ENCODE measurements at places on chromosomes 3 and 15. TPM values are rescaled to one million over a fixed set of nuclear protein-coding genes. Genes with fewer than 3 reads are reported as not detected.

The PDZRN3 gene
- not detected for total RNA-seq

The TM4SF1 gene
- not detected for total RNA-seq

DNA sequence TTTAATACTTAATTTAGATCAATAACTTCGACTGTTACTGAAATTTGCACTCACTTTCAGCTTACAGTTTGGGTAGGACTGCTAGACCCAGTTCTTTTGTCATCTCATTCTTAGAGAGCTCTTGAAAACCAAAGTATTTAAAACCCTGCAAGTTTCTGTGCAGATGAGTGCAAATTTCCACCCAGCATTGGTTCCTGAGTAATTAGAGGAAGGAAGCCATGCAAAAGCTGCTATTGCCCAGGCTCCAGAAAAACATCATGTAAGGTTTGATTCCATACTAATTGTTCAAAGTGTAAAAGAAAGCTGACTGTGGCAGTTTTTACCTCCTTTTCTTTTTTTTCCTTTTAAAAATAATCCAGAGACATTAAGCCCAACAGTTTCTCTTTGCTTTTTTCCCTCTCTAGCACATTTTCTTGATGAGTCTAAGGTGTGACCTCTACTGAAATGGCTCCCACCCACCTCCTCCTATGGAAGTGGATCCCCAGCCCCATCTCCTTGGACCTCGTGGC, 30.3 kb downstream of the ABHD2 start:
- H3K36me3 ChIP-seq, result peaks cover 20% of the 10 kb centered on the region
- no peaks in the 10 kb centered on the region for H3K27me3 ChIP-seq
- no peak overlapping the region for H3K27ac ChIP-seq
- DNase-seq, result no peak
- H3K4me3 ChIP-seq, result no peak overlapping the region
- H3K4me1 ChIP-seq, result no peaks in the 10 kb centered on the region

- no peak overlapping the region for H3K4me3 ChIP-seq
- no peak overlapping the region for H3K27ac ChIP-seq
- no peaks in the 10 kb centered on the region for H3K36me3 ChIP-seq
- DNase-seq, result no peak
Measured at GRCh38 chr3:88267441-88267840, 117.7 kb downstream of the C3orf38 start.

GRCh38 chr15:93617443-93617842, 528.4 kb upstream of the RGMA start:
- no peaks in the 10 kb centered on the region for H3K36me3 ChIP-seq
- H3K27ac ChIP-seq, result no peak overlapping the region
- no peak for DNase-seq
- no peak overlapping the region for H3K4me3 ChIP-seq
- peaks cover 7% of the 10 kb centered on the region for H3K27me3 ChIP-seq

GRCh38 chr15:68410466-68411342, 21.3 kb downstream of the ITGA11 start:
- no peak overlapping the region for H3K4me3 ChIP-seq
- peaks cover 4% of the 10 kb centered on the region for H3K4me1 ChIP-seq
- H3K27me3 ChIP-seq, result peaks cover 1% of the 10 kb centered on the region
- DNase-seq, result no peak
- no peak overlapping the region for H3K27ac ChIP-seq

The PP2D1 gene
- total RNA-seq, result not detected

DNA sequence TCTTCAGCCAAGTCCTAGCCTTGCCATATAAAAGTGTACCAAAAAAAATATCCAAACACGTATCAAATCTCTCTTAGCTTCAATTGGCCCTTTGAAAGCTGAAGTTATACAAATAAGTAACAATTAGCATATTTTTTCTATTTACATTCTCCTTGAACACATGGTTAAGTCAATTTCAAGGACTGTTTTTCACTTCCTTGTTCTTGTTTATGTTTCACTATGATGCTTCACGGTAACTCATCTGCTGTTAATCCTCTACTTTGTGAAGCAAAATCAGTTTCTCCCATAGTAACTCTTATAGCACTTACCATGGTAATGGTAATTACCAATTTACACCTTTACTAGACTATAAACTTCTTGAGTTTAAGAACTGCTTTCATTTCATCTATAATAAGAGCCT, 10.6 kb upstream of the SPRED1 start:
- no peaks in the 10 kb centered on the region for H3K36me3 ChIP-seq
- peaks cover 18% of the 10 kb centered on the region for H3K27me3 ChIP-seq
- no peak overlapping the region for H3K4me3 ChIP-seq
- no peaks in the 10 kb centered on the region for H3K4me1 ChIP-seq
- no peak overlapping the region for H3K27ac ChIP-seq
- no peak for DNase-seq

The MKRN3 gene
- 3.0 TPM for total RNA-seq

GRCh38 chr3:35919160-35919559, 279.8 kb downstream of the ARPP21 start:
- no peaks in the 10 kb centered on the region for H3K27me3 ChIP-seq
- no peaks in the 10 kb centered on the region for H3K36me3 ChIP-seq
- H3K4me3 ChIP-seq, result no peak overlapping the region

DNA sequence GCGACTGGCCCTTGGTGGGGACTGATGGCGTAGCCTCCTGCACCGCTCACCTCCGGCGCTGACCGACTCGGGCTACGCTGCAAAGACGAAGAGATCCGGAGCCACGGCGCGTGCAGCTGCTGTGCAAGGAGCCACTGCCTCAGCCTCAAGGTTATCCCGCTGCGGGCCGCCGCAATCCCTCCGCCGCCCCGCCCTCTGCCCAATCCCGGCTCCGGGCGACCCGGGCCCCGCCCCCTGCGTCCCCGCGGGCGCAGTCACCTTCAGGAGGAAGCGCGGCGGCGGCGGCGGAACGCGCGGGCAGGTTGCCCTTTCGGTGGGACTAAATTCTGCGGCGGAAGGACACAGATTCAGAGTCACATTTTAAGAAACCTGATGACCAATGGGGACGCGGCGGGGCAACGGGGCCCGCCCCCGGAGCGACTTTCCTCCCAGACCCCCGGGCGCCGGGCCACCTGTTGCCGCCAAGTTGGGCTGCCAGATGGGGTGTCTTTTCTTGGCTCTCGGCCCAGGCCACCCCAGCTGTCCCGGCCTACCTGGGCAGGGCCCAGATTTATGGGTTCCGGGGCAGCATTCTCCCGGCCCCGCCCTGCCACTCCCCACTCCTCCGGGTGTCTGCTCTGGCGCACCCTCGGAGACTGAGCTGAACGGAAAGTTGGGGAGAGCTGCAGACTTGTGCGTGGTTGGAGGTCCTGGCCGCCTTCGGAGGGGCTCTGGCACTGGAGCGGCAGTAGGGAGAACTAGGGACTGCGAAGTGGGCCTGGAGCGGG, at the start of gene PKM:
PKM (minus strand) TSS at position 125 of the 767 bp plus-strand sequence. CDS start 12,093 bp downstream, outside the sequence.
- no peaks in the 10 kb centered on the region for H3K27me3 ChIP-seq
- peak; percentile 98 for DNase-seq
- peaks cover 38% of the 10 kb centered on the region for H3K4me1 ChIP-seq
- peak within 1 kb of the TSS; percentile 100 for H3K4me3 ChIP-seq
- H3K36me3 ChIP-seq, result peaks cover 14% of the 10 kb centered on the region

- no peak overlapping the region for H3K27ac ChIP-seq
- H3K27me3 ChIP-seq, result peaks cover 36% of the 10 kb centered on the region
- H3K36me3 ChIP-seq, result no peaks in the 10 kb centered on the region
- no peak for DNase-seq
Measured at GRCh38 chr15:65979316-65979715, 110.0 kb downstream of the RAB11A start.

The TM6SF1 gene
- 14.3 TPM for total RNA-seq

DNA sequence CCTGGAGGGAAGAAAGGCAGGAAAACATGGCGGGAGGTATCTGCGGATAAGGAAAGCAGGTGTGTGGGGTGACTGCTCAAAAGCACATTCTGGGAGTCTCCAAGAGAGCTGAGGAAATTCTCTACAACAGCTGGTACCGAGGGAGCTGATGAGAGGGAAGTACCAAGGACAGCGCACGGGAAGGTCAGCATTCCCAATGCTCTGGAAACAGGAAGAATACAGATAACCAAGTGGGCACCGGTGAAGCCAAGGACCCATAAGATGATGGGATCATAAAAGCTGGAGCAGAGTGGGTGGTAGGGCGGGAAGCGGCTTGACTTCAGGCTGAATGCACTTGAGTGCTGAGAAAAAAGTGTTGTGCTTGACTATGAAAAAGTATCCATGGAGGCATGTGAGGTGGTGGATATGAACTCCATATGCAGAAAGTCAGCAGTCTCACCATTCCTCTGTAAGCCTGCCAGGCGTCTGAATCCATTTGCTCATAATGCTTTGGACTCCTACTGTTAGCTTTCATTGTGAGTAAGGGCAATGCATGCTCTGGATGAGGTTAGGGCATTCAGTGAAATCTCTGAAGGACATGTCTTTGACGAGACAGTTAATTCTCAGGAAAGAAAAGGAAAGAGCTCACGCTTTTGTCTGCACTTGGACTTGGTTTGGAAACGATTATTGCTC, 215.5 kb downstream of the NR1D2 start:
- H3K4me3 ChIP-seq, result no peak overlapping the region
- no peak overlapping the region for H3K27ac ChIP-seq
- no peaks in the 10 kb centered on the region for H3K36me3 ChIP-seq
- H3K27me3 ChIP-seq, result peaks cover 6% of the 10 kb centered on the region

GRCh38 chr3:119195911-119196310, 22.5 kb downstream of the UPK1B start:
- no peaks in the 10 kb centered on the region for H3K4me1 ChIP-seq
- H3K27ac ChIP-seq, result no peak overlapping the region
- H3K27me3 ChIP-seq, result peaks cover 4% of the 10 kb centered on the region
- H3K36me3 ChIP-seq, result no peaks in the 10 kb centered on the region
- DNase-seq, result no peak

The RPL22L1 gene
- 50.6 TPM for total RNA-seq

DNA sequence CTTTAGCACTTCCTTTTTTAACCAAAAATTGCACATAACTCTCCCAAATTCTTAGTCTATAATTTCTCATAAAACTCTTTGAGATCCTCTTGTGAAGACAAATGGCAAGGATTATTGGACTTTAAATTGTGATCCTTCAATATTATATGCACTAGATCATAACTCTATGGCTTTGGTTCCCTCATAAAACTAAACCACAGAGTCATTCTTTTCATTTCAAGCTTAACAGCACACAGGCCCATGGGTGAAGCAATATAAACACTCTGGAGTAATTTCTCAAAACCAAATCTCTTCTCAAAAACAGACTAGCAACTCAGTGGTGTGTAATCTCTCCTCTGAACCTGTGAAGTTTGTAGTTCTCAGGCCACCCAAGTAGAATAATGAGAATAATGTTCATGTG, 171.0 kb upstream of the NECTIN3 start:
- H3K27me3 ChIP-seq, result peaks cover 9% of the 10 kb centered on the region
- no peaks in the 10 kb centered on the region for H3K4me1 ChIP-seq
- no peak overlapping the region for H3K27ac ChIP-seq
- DNase-seq, result no peak

Measured in activated naive CD8-positive, alpha-beta T cell treated with anti-CD3 and anti-CD28 coated beads, Interleukin-2, amount 10 ng/mL, durations not matched to agents 7 days and 5 days (primary cell).